ENCODE measurements at places on chromosomes 4 and X.
A peak's percentile ranks its signal among the peaks of the same experiment; 100 is the strongest.

DNA sequence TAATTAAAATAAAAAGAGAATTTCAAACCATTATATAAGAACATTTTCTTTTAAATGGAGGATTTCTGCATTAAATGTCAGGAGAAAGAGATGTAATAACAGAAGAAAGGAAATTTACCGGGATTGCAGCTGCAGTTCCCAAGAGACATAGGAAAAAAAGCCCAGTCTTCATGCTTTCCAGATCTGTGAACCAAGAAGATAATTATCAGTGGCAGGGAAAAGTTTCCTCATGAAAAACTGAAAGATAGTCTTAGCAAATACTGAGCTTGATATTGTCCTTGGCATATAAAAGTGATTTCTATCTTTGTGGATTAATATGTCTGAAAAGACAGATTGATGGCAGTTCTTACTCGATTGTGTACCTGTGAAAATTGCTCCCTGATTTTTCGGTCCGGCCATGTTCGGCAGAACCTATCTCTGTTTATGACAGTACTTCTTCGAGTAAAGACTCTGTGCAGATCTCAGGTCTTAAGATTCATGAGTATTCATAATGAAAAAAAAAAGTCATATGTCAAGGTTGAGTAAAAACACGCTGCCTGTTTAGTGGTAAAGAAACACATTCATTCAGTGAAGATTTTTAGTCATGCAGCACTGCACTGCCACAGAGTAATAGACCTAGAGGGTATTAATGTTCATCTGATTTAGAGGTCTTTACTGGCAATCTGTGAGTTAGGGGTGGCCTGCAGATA lies 29.6 kb downstream of the SPARCL1 start:
- no peak for DNase-seq

- no peak for DNase-seq
These were observed 29.9 kb upstream of the PCDH19 start for GRCh38 chrX:100440006-100440405.

- no peak for DNase-seq
These were observed 285.0 kb downstream of the SHOX start for GRCh38 chrX:915427-916229.

- DNase-seq, result no peak
These were observed 25.9 kb downstream of the HTRA3 start for GRCh38 chr4:8295471-8295870.

DNA sequence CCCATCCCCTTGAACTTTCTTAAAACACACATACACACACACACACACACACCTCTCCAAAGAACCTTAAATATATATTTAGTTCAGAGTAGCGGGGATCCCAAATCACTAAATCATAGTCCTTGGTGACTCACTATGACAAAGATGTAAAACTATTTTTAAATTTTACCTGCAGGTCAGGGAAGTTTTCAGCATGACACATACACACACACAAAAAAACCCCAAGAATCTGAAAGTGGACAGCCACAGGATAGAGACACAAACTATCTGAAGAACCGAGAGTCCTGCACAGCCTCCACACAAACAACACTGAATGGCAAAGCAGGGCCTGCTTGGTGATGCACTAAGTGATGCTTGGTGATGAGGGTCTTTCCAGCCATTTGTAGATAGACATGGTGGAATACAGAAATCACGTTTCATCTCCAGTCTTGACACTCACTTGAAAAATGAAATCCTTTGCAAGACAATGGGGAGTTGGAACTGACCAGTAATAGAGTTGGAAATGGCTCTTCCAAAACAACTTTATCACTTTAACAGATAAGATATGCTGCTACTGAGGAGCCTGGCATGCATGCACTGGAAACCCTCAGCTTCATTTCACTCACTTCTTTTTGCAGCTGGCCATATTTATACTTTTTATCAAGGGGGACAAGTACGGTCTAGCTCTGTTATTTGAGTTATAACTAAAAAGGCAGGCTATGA lies 307.3 kb downstream of the RAPGEF2 start:
- DNase-seq, result no peak

DNA sequence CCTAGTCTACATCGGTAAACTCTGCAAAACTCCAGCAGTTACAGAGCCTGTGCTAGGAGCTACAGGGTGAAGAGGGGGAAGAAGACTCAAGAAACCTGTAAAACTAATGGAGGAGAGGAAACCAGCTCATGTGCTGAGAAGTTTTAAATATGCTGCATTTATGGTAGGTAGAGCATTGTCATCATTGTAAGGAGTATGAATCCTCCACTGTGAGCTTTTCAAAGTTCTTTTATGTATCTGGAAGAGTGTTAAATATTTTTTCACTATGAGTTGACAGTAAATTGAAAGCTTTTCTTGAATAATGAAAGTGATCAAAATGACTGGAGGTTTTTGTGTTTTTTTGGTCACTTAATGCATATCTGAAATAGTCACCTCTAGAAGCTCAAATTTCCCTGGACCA lies 46.2 kb downstream of the SEPTIN11 start:
- DNase-seq, result no peak

DNA sequence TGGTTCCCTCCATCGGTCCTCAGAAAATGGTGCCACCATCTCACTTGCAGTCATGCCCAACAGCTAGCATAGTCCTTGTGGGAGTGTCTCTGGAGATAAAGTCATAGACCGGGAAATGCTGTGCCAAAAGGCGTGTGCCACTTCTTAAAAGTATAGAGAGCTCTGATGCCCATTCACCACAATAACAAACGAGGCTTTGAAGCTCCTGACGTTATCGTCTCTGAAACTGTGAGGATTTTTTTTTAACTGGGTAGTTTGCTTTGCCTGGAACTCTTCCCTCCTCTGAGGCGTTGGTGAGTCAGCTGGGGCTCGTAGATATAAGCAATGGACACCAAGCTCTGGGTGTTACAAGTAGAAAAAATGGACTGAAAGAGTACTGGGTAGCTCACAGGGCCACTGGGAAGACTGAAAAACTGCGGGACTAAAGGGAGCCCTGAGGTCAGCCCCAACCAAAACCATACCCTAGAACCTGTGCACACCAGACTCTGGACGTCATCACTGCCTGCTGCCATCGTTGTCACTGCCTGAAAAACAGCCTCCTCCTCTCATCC lies 89.4 kb upstream of the TRIM2 start:
- DNase-seq, result peak; percentile 36

- DNase-seq, result no peak
These were observed 454.3 kb downstream of the ARAP2 start for GRCh38 chr4:35789899-35790574.

DNA sequence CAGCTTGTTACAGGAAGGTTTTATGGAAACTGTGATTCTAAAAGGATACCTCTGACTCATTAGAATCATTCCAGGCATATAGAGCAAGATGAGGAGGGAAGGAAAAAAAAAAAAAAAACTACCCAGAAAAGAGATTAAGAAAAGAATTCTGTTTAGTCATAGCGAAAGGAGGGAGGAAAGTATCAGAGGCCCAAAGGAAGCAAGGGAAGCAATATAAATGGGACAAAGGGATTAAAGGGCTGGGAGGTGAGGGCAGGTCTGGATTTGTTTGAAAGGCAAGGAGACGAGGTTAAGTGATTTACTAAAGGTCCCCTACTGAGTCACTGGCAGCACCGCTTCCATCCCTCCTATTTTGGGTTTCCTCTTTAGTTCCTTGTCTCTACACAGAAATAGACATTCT lies 88.6 kb upstream of the IL1RAPL1 start:
- no peak for DNase-seq

- DNase-seq, result no peak
These were observed 55.3 kb upstream of the KCNIP4 start for GRCh38 chr4:22003878-22004277.

DNA sequence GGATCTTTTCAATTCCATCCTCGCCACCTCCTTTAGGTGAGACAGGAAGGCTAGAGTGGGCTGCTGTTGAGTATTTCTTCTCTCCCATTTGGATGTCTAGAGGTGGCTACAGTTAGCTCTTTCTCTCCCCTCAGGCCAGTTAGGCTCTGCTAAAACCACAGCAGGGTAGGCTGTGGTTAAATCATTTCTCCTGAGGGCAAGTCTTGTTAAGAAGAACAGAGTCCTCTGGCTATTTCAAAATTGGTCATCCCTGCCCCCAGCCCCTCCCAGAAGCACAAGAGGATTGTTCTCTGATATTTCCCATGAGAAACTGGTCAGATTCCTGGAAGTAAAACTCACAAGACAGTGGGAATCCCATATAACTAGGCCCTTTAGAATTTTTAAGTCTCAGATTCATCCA lies 1359.5 kb downstream of the TECRL start:
- no peak for DNase-seq

GRCh38 chr4:143372093-143372915 lies 35.6 kb downstream of the GAB1 start:
- DNase-seq, result no peak

- no peak for DNase-seq
These were observed 106.0 kb downstream of the KLHL8 start for GRCh38 chr4:87114245-87115062.

DNA sequence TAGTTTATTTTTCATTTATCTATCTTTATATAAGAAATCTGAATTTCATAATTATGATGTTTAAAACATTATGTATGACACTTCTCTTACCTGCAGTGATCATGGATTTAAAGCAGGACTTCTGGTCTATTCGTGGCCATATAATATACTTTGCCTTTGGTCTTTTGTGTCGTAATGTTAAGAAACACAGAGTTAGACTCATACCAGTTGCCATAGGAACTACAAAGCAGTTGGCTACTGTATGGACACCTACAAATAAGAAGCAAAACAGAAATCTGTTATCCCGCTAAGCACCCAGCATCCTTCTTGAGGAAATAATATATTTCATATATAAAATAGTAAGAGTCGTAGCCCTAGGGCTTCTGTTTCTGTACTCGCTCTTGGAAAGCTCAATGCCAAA lies 4.3 kb downstream of the SEPSECS start:
- no peak for DNase-seq

DNA sequence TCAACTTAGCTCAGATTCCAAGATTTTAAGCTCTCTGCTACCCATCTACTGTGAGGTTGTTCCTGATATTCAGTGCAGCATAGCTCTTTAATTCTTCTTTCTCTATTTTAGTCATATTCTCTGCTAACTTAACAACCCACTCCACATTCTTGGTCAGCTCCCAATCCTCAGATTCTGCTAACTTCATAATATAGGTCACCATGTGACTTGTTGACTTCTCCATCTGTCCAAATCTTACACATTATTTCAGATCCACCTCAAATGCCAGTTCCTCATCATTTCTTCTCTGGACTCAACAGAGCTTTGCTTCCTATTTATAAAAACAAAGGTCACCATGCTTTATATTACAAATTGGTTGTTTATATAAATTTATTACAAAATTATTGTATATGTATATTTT lies 29.3 kb upstream of the RXFP1 start:
- no peak for DNase-seq

- no peak for DNase-seq
These were observed 549.5 kb upstream of the CPEB2 start for GRCh38 chr4:14452764-14453163.

- no peak for DNase-seq
These were observed 27.3 kb upstream of the CRLF2 start for GRCh38 chrX:1239681-1240142.

DNA sequence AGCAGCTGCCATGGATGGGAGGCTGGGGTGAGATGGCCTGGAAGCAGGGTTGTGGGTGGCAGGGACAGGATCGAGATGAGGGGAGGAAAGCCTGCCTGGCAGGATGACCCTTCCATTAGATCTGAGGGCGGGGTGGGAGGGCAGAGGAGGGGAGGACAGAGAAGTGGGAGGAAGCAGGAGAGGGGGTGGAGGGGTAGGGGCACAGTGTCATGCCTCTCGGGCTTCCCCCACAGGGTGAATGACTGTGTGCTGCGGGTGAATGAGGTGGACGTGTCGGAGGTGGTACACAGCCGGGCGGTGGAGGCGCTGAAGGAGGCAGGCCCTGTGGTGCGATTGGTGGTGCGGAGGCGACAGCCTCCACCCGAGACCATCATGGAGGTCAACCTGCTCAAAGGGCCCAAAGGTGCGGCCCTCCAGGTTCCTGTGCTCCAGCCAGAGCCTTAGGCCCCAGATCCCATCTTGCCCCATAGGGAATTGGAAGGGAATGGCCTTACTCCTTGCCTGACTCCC lies 4.9 kb downstream of the DLG3 start:
- DNase-seq, result no peak

DNA sequence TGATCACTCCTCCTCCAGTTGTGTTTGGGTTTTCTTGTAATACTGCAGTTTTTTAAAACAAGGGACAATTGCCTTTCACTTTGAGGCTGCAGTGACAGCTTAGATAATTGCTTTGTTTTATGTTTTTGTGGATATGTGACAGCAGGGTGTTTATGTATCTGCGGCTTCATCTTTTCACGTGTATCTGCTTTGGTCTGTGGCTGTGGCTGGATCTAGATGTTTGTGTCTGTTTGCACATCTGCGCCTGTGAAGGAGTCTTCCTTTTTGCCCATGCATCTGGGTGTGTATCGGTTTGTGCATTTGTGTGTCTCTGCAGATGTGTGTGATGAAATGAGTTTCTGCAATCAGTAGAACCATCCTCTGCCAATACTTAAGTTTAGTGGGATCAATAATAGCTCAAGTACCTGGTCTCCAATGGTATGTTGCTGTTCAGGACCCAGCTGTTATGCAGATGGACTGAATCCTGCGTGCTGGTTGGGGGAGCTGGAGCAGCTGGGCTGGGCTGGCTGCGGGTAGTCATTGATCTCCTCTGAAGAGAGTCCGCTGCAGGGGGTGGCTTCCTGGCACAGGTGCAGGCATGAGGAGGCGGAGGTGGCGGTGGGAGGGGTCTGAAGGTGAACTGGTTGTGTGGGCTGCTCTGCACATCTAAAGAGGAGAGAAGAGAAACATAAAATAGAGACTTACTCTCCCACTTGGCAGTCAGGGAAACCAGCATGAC lies 390.3 kb downstream of the SH2D1A start:
- peak; percentile 22 for DNase-seq

GRCh38 chr4:186852073-186852420 lies 128.4 kb upstream of the FAT1 start:
- no peak for DNase-seq

DNA sequence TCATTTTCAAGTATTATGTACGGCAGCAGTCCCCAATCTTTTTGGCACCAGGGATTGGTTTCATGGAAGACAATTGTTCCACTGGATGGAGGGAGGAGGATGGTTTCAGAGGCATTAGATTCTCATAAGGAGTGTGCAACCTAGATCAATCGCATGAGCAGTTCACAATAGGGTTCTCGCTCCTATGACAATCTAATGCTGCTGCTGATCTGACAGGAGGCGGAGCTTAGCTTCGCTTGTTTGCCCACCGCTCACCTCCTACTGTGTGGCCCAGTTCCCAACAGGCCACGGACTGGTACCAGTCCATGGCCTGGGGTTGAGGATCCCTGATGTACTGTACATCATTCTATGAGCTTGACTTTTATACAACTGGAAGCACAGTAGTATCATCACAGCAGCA lies 48.4 kb downstream of the SMIM20 start:
- DNase-seq, result no peak

GRCh38 chrX:2371026-2371711 lies 129.6 kb downstream of the DHRSX start:
- DNase-seq, result no peak

- no peak for DNase-seq
These were observed 30.7 kb downstream of the EREG start for GRCh38 chr4:74395633-74396032.

- DNase-seq, result no peak
These were observed 2073.8 kb upstream of the TENM3 start for GRCh38 chr4:180169394-180169793.

GRCh38 chr4:81796790-81797528 lies 325.3 kb upstream of the RASGEF1B start:
- DNase-seq, result no peak

- no peak for DNase-seq
These were observed 6.9 kb upstream of the BEX3 start for GRCh38 chrX:103369479-103369878.

GRCh38 chrX:23819385-23820234 lies 36.6 kb downstream of the SAT1 start:
- no peak for DNase-seq
